ENCODE measurements at places on chromosomes 12 and 14.

- H3K4me3 ChIP-seq = no peak overlapping the region
- peaks cover 4% of the 10 kb centered on the region for H3K27me3 ChIP-seq
- H3K4me1 ChIP-seq = peaks cover 7% of the 10 kb centered on the region
Observed at GRCh38 chr12:5012337-5012736, 31.3 kb upstream of the KCNA5 start.

- H3K36me3 ChIP-seq = peaks cover 20% of the 10 kb centered on the region
- no peak for DNase-seq
- H3K4me1 ChIP-seq = no peaks in the 10 kb centered on the region
- no peaks in the 10 kb centered on the region for H3K27me3 ChIP-seq
Observed at GRCh38 chr12:7137908-7138307, 7.7 kb downstream of the CLSTN3 start.

DNA sequence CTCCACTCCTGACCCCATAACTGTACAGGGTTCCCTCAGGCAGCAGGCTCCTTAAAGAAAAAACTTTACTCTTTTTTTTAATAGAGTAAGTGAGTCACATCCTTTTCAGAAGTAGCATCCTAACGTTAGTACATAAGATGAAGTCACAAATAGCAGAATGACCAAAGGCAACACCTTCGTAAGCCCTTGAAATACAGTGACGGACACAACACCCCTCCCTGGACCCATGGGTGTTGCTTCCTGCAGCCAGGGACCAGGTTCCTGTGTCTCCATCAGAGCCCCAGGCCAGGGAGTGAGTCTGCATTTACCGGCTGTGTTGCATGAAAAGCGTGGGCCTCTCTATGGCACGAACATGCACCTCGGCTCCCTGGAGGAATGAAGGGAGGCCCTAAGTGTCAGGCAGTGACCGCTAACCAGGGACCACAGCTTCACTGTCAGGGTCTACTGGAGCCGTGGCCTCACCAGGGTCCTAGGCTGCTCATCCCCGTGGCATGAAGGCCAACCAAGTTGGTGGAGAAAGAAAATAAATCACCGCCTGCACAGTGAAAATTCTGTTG, 340.0 kb upstream of the SFSWAP start:
- H3K27me3 ChIP-seq = peaks cover 25% of the 10 kb centered on the region
- no peaks in the 10 kb centered on the region for H3K36me3 ChIP-seq
- H3K4me3 ChIP-seq = no peak overlapping the region
- no peaks in the 10 kb centered on the region for H3K4me1 ChIP-seq
- no peak overlapping the region for H3K27ac ChIP-seq

GRCh38 chr12:89799316-89799715, 90.7 kb upstream of the ATP2B1 start:
- no peak for DNase-seq
- no peaks in the 10 kb centered on the region for H3K4me1 ChIP-seq
- peaks cover 58% of the 10 kb centered on the region for H3K27me3 ChIP-seq
- H3K27ac ChIP-seq = no peak overlapping the region
- H3K36me3 ChIP-seq = no peaks in the 10 kb centered on the region

DNA sequence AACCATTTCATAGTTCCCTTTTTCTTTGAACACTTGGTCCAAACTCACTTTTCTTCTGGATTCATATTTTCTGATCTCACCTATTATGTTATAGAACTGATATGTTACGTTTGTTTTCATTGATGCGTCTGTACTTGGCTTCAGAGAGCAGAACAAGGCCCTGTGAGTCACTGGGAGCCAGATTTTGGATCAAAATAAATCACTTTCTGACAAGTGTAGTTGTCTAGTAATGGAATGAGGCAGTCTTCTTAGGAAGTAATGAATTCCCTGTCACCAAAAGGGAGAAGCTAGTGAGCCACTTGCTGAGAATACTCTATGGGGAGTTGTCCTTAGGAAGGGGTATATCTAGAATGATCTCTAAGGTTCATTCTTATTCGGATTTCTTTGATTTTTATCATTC, 10.2 kb downstream of the BICD1 start:
- H3K36me3 ChIP-seq = no peaks in the 10 kb centered on the region
- no peaks in the 10 kb centered on the region for H3K27me3 ChIP-seq
- no peak for DNase-seq
- peaks cover 18% of the 10 kb centered on the region for H3K4me1 ChIP-seq
- no peak overlapping the region for H3K4me3 ChIP-seq
